ENCODE measurements at places on chromosomes 4 and X. TPM values are rescaled to one million over a fixed set of nuclear protein-coding genes. Genes with fewer than 3 reads are reported as not detected.

DNA sequence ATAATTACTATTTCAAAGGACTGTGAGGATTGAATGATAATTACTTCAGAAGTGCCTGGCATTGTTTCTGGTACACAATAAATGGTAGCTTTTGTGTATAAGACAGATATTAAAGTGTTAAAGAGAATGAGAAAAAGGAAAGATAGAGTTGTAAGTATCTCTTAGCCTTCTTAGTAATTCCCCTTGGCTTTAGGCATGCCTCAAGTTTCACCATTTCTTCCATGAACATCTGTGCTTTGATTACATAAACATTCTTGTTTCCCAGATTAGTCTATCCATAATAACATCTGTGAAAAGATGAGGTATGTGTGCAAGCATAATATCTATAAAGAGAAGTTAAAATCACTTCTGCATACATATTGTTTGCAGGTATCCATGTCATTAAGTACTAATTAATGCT, 230.9 kb upstream of the TEX13A start:
- no peak for DNase-seq

DNA sequence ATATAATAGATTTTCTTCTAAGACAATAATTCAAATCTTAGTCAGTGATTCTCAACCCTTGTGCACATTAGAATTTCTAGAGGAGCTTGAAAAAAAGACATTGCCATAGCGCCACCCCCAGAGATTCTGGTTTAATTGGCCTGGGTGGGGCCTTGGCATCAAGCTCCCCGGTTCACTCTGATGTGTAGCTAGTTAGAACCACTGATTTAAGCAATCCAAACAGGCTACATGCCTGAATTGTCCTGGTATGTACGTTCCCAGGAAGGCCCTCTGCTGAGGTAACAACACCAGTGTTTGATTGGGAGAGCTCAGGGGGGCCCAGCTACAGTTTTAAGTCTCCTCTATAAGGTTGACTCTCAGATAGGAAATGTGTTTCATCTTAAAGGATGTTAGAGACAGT, 1.3 kb upstream of the ATP10D start:
- DNase-seq, result no peak

INTS6L gene
- 3.7 TPM for total RNA-seq

BTC gene
- total RNA-seq, result not detected

CT55 gene
- total RNA-seq, result not detected

PRR32 gene
- 0.79 TPM for total RNA-seq

DNA sequence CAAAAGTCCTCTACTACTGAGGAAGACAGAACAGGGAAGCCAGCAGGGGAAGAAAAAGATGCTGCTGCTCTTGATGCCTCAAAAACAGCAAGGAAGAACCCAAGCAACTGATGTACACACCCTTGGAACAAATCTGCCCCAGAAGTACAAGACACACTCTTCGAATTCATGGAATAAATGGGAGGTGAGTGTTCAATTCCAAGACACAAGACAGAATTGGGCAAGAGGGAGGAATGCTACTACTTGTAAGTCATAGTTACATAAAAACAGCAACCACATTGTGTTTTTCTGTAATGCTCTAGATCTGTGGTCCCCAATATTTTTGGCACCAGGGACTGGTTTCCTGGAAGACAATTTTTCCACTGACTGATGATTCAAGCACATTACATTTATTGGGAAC, 58.0 kb upstream of the H2AZ1 start:
- DNase-seq, result no peak

GRCh38 chr4:77229433-77229832, 72.4 kb downstream of the CCNG2 start:
- no peak for DNase-seq

DNA sequence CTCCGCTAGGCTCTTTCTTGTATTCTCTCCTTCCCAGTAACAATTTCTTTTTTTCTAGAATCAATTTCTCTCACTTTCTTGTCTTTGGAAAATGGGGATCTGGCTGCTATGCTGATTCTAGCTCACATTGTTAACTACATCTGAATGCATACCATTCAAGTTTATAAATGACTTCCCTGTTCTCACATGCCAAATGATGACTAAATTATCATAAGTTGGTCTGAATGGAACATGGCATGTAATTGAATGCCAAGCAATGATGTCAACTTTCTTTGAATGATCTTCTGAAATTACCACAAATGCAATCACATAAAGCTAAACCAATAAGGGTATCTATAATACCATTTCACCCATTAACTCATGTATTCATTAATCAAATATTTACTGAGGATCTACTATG, 2.7 kb upstream of the ITM2A start:
- no peak for DNase-seq

TLR2 gene
- 2.3 TPM for total RNA-seq

CLDN22 gene
- not detected for total RNA-seq

DNA sequence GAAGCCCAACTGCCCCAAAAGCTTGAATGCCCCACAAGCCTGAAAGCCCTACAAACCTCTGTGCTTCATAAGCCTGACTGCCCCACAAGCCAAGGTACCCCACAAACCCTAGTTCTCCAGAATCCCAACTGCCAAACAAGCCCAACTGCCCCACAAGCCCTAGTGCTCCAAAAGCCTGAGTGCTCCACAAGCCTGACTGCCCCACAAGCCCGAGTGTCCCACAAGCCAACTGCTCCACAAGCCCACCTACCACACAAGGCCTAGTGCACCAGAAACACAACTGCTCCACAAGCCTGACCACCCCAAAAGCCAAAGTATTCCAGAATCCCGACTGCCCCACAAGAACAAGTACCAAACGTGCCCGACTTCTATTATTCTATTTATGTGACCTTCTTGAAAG, 13.6 kb upstream of the HSFX3 start:
- no peak for DNase-seq

GRCh38 chr4:99945718-99946355, 581 bp downstream of the DNAJB14 start:
- DNase-seq, result no peak

CT45A1 gene
- not detected for total RNA-seq

GRCh38 chr4:67776746-67777145, 22.6 kb upstream of the GNRHR start:
- DNase-seq, result no peak

GRCh38 chrX:14506866-14507265, 22.5 kb upstream of the GLRA2 start:
- DNase-seq, result no peak

DNA sequence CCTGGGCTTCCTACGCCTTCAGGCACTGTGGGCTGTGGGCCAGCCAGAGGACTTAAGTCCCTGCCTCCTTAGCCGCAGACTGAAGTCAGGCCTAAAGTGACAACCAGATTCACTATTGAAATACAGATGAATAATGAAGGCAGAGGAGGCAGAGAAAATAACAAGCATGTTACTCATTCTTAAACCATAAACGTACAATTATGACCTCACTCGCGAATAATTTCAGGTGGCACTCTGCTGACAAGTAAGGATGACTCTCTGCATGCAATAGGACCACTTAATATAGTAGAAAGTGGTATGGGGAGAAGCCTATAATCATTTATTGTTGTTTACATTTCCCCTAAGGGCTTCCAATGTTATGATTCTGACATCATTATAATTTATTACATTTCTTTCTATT, 409.2 kb upstream of the FGF13 start:
- no peak for DNase-seq

DNA sequence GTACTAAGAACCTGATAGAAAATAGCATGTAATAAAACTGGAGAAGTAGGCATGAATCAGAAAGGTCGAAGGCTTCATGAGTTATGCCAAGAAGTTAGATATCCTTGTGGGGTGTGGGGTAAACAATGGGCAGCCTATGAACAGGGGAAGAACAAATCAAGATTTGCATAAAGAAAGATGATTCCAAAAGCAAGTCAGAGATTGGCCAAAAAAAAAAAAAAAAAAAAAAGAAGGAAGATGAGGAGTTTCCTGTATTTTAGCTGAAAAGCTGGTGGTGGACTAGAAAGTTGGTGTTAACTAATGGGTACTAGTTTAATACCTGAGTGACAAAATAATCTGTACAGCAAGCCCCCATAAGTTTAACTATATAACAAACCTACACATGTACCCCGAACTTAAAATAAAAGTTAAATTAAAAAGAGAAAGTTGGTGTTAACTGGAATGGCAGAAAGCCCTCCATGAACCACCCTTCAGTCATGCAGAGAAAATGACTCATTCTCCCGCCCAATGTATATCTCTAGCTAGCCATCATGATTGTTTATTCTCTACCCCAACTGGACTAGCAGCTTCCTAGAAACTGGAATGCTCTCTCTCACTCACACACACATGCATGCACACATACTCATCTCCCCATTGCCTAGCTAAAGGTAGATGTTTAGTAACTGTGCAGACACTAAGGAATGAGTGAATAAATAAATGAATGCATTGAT, 41.7 kb downstream of the ATP11C start:
- no peak for DNase-seq

GRCh38 chr4:186948361-186949242, 224.9 kb upstream of the FAT1 start:
- peak; percentile 38 for DNase-seq

TEX11 gene
- not detected for total RNA-seq

ADAM29 gene
- total RNA-seq, result not detected

ADH1A gene
- not detected for total RNA-seq

TDO2 gene
- total RNA-seq, result not detected

DNA sequence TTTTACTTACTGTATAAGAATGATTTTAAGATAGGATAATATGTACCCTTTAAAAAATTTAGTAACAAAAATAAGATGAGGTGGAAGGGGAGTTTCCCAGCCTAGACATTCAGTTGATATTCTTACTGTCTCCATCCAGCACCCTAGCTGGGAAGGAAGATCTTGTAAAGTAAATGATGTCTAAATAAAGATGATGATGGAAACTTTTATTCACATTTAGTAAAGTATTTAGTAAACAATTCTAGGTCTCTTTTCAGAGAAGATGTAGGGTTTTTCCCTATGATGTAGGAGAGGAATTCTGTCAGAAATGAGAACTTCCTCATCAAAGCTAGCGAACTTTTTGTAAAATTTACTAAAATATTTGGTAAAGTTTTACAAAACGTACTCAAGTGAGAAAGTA, 136.8 kb downstream of the RAPGEF2 start:
- no peak for DNase-seq

FOXR2 gene
- total RNA-seq, result not detected

EDA gene
- total RNA-seq, result 4.2 TPM

YY2 gene
- 0.49 TPM for total RNA-seq

DNA sequence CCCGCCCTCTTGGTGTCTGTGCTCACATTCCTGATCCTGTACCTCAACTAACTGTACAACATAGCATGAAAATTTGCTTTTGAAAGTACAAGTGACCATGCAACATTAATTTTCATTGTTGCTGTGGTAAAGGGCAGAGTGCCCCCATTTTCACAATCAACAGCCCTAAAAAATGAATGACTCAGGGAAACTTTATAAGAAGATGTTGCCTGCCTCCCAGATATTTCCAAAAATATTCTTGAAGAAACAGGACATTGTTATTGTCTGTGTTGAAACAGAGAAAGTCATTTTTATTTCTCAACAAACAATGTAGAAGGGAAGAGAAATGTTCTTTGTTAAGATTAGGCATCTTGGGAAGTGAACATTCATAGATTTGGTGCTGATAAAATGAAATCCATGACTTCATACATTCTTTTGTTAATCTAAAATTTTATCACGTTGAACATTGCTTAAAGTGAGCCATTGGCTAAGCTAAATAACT, 113.9 kb upstream of the ANXA3 start:
- DNase-seq, result no peak

DNA sequence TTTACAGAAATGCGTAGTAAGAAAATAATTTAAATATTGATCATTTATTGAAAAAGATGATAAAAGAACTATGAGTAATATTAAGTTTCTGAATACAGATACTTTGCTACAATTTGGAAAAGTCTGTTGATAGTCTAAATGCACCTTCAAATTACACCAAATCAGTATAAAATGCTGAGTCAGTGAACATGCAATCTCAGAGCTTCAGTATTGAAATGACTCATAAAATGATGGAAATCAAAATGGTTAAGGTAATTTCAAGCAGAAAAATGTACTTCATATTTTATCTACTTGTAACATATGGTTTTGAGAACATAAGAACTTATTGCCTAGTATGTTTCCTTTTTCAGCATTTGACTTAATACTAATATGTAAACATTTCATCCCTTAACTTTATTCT, 448.2 kb downstream of the PCDH10 start:
- DNase-seq, result no peak

DNA sequence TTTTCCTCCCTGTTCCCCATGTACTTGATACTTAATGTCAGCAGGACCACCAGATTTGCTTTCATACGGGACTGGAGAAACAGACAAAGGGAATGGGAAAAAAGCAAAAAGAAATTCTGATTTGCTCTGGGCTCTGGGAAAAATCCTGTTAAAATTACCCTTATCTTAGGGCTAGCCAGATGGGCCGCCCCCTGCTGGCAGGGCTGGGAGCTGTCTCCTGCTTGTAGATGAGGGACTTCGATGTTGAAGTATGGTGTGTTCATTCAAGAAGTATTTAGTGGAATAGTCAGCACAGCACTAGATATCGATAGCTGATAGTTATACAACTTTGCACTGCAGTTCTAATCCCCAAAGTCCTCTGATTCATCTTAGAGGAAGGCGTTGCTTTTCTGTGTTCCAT, 45.8 kb downstream of the BCORL1 start:
- DNase-seq, result no peak

MAGEC3 gene
- total RNA-seq, result 0.29 TPM

DNA sequence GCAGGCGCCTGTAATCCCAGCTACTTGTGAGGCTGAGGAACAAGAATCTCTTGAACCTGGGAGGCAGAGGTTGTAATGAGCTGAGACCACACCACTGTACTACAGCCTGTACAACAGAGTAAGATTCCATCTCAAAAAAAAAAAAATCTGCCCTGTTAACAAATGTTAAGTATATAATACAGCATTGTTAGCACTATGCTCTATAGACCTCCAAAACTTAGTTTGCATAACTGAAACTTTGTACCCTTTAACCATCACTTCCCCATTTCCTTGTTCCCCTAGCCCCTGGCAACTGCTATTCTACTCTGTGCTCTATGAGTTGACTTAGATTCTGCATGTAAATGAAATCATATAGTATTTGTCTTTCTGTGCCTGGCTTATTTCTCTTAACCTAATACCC, 76.7 kb downstream of the TAB3 start:
- DNase-seq, result no peak

POU4F2 gene
- not detected for total RNA-seq

CD40LG gene
- not detected for total RNA-seq

All from heart left ventricle (tissue), 16 donors.